ENCODE measurements at places on chromosomes 16 and 17.

- no peak for DNase-seq
Measured at GRCh38 chr17:80930335-80931279, 61.0 kb upstream of the CHMP6 start.

DNA sequence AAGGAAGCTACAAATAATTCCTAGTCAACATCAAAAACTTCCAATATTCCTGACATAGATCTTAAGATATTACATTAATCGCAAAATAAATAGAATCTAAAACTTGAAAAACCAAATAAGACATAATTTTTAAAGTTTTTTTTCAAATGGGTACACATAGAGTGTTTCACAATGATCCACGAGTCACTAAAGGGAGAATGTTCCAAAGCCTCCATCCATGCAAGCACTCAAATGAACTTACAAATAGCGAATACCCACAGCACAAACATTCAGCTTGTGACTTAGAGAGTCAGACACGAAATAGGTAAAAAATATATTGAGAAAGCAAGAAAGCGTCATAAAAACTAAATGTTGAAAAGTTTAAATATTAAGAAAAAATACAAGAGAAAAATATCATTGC lies 65.7 kb downstream of the CEP112 start:
- no peak for DNase-seq

- no peak for DNase-seq
Measured at GRCh38 chr16:28543072-28543471, 4.3 kb upstream of the NUPR1 start.

DNA sequence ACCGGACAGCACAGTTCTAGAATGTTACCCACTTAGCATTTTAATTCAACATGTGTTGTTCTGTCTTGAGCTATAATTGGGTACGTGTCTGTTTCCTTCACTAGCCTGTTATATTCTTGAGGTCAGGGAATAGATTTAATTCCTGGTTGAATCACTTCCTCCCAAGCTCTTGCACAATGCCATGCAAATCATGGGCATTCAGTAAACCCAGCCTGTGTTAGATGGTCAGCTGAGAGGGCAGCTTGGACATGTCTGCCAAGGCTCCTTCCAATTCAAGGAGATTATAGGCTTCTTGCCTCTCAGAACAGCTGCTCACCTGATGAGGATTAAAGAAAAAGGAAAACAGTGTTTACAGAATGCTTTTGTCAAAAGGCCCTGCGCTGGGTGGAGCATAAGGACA lies 12.6 kb downstream of the C1QTNF1 start:
- peak; percentile 83 for DNase-seq

DNA sequence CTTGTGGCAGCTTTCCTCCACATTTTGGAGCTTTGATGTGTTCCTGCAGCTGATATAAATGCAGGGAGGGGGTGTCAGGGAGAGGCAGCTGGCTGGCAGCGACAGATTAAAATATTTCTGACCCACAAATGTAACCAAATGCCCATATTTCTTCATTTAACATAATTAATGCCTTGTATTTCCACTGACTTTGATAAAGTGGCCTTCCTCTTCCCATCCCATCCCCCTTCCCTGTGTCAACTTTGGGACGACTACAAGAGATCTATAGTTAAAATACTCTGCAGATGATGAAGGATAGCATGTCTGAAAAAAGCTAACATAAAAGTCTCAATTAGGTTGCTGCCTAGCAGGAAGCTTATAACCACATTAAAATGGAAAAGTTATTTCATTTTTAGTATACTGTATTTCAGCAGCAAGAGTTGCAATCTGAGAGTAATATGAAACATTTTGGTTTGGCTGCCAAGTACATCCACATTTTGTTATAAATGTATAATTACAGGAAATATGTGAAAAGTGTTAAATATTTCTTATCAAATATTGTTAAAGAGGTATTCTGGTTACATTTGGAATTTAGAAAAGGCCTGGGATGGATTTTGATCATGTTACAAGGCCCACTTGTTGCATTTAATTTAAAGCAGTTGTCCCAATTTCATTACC lies 238.7 kb upstream of the TBX2 start:
- DNase-seq = no peak

DNA sequence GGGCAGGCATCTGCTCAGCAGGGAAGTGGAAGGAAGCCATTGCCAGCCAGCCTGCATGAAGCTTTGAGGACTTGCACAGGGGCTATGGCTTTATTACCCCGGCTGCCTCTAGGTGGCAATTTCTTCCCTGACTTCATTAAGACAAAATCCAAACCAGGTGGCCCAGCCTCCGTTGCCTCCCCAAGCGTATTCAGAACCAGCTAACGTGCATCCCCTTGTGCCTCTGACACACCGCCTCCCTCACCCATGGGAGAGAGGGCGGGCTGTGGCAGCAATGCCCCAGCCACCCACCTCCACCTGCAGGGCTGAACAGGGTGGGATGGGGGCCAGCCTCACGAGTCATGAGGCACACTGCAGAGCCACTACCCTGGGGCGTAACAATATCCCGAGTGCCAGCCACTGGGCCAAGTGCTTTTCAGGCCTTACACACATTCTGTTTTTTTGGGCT lies 6.8 kb downstream of the KIFC3 start:
- DNase-seq = peak; percentile 60

GRCh38 chr17:20202141-20202621 lies 193.0 kb downstream of the SPECC1 start:
- no peak for DNase-seq

DNA sequence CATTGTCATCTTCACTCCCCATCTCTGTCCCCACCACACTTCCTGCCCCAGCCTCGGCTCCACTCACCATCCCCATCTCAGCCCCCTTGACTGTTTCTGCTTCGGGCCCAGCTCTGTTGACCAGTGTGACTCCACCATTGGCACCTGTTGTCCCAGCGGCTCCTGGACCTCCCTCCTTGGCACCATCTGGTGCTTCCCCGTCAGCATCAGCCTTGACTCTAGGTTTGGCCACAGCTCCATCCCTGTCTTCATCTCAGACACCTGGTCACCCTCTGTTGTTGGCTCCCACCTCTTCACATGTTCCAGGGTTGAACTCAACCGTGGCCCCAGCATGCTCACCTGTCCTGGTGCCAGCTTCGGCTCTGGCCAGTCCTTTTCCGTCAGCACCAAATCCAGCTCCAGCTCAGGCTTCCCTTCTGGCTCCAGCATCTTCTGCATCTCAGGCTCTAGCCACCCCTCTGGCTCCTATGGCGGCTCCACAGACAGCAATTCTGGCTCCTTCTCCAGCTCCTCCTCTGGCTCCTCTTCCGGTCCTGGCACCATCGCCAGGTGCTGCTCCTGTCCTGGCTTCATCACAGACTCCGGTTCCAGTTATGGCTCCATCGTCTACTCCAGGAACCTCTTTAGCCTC lies 24.4 kb upstream of the PHKG2 start:
- no peak for DNase-seq

GRCh38 chr16:89026121-89026612 lies 49.2 kb upstream of the CBFA2T3 start:
- DNase-seq = no peak

DNA sequence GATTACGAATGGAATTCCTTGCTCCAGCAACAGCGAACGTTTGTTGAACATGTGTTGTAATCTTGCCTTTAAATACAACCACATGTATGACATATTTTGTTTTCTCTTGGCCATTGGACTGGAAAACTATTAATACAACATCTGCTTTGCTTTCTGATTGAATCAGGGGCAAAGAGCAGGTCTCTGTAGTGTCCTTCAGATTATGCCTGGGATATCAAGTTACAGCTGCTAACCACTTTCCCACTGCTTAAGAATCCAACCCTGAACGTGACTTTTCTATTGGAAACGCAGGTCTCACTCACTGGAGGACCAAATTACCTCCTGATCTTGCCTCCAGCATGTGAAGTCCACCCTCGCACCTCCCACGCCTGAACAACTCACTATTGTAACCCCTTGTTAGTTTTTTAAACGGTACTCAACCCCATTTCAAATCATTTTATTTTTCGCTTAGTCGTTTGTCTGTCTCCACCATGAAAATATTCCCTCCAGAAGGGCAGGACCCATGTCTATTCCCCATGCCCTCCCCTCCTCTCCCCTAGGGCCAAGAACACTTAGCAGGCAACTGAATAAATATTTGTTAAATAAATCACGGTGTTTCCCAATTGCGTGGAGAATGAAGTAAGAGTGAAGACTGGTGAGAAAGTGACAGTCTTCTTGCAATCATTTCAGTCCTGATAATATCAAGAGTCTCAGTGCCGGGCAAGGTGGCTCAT lies 57.4 kb upstream of the MRTFB start:
- DNase-seq = peak; percentile 67

- no peak for DNase-seq
Measured at GRCh38 chr17:83086199-83086880, 6.9 kb downstream of the METRNL start.

GRCh38 chr17:78449983-78450595 lies 71.6 kb downstream of the PGS1 start:
- DNase-seq = no peak

GRCh38 chr17:73307130-73307529 lies 4.7 kb downstream of the CDC42EP4 start:
- DNase-seq = no peak

- DNase-seq = no peak
Measured at GRCh38 chr16:85057212-85057889, 29.8 kb downstream of the KIAA0513 start.

DNA sequence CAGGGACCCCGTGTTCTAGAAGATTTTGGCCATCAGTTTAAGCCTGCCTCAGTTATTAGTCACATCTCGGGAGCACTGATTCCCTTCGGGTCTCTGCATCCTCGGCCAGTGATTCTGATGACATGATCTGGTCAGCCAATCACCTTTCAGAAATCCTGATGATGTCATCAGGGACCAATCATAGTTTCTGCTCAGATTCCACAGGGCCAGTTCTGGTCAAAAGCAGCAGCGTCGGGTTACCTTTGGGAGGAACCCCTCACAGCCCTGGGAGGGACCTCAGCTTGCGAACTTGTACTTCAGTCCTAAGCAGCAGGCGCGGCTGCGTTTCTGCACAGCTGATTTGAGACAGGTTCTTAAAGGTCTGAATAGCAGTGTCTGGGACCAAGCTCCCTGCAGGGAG lies 13.9 kb downstream of the KDM8 start:
- peak; percentile 79 for DNase-seq

- no peak for DNase-seq
Measured at GRCh38 chr16:14434860-14435259, 195.2 kb downstream of the PARN start.

DNA sequence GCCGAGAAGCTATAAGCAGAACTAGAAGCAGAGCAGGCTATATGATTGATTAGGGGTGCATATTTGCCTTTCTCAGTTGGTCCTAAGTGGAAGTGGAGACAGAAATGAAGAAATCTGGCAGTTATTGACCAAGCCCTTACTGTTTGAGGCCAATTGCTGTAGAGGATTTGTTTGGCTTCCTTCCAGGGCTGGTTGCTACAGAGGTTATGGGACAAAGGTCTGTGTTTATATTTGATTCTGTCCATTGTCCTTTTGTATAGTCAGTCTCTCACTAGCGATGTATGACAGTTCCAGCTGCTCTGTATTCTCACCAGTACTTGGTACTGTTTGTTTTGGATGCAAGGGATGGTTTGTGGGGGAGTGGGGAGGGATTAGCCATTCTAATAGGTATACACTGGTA lies 7.3 kb upstream of the ALOX15 start:
- DNase-seq = no peak

DNA sequence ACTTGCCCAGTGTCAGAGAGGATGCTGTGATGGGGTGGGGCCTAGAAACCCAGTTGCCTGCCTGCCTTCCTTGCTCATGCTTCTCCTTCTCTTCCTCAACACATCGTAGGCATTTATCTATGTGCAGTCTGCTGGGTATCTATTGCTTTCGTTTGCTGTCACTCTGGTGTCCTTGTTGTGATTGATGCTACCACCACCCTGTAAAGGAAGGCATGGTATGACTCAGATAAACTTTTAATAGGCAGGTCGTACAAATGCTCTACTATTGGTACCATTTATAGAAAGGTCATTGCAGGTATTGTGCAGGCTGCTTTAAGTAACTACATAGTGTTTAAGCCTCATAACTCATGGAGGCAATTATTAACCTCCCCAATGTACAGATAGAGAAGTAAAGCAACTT lies 368.9 kb downstream of the UTP18 start:
- DNase-seq = no peak

Data from AG20443 (cell line).